Bronchial epithelial cell (primary cell): ENCODE measurements at places on chromosomes 4 and X.

GRCh38 chr4:113052379-113052951 lies 3.0 kb downstream of the ANK2 start:
- DNase-seq: no peak

DNA sequence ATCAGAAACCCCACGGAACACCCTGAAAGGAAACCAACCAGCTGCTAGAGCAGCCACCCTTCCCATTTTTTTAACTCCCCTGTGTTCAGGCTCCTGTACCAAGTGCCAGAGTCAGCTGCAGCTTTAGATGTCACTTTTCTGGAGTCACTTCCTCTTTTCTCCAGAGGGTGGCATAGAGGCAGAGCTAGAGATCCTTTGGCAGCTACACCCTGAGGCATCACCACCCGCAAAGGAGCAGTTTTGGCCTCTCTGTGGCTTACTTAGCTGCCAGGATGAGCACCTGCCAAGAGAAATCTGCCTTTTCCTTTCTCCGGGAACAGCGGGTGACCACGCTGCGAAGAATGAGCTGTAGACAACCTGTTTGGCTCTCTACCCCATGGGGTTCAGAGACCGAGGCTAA lies 58.0 kb upstream of the CHRDL1 start:
- peak; percentile 9 for DNase-seq

DNA sequence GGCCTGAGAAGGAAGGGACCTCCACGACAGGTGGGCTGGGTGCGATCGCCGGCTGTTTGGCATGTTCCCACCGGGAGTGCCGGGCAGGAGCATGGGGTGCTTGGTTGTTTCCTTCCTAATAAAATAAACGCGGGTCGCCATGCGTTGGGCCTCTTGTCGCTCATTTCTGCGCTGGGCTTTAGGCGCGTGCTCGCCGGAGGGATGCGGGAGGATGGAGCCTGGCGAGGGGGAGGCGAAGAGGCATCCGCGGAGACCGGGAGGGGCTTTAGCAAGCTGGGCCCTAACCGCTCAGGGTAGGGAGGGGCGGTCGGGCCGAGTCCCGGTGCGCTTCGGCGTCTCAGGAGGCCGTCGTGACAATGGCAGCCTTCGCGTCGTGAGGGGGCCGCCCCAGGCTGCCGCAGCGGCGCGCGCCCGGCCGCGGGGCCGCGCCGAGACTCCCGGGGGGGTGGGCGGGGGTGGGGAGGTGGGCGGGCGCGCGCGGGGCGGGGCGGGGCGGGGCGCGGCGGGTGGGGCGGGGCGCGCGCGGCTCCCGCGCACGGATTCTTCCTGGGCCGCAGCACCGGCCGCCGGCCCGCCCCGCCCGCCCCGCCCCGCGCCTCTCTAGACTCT lies 476 bp upstream of the GDI1 start:
- DNase-seq: no peak

GRCh38 chr4:72451349-72451748 lies 117.7 kb downstream of the ADAMTS3 start:
- DNase-seq: no peak

- no peak for DNase-seq
Observed at GRCh38 chr4:124132161-124132560, 580.4 kb downstream of the ANKRD50 start.

DNA sequence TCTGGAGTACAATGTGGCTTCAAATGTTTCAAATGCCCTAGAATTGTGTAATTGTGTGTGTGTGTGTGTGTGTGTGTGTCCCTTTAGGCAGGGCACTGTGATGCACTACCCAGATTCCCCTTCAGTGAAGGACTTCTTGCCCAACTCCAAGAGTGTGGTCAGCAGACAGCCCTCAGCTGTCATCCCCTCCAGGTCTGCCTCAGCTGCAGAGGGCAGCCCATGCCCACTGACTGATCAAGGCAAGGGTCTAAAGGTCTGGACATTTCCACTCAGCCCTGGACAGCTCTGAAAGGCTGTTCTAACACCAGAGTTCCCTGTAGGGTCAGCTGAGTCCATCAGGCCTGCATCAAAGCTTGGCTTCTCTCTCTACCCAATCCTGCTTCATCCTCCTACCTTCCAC lies 83.9 kb upstream of the USP9X start:
- DNase-seq: no peak

- DNase-seq: no peak
Observed at GRCh38 chr4:3467601-3468031, 4.5 kb downstream of the DOK7 start.

DNA sequence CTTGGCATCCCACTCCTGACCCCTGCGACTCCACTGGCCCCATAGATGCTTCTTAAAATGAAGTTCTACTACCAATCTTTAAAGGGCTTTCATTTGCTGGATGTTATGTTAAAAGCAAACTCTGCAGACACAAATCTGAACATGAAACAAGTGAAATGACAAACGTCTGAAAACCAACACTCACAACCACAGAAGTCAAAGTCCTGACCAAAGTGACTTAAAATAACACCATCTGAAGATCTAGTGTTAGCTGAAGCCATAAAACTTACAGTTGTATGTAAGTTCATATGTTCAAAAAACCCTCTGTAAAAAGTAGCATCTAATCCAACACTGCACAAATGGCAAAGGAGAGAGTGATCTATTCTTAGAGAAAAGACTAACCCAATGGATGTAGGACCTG lies 178.7 kb downstream of the SH3KBP1 start:
- DNase-seq: no peak

DNA sequence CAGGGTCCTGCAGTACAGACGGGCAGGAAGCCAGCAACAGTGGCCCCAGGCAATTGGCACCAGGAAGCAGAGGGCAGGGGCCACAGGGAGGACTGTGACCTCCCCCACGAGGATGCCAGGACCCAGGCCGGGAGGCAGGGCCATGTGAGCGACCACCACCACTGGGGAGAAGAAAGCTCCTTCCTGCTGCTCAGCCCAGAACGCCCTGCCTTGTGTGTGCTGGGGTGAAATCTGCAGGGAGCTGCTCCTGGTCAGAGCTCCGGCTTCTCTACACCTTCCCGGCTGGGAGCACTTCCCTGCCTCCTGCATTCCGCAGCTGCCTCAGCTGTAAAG lies 100.4 kb downstream of the HMX1 start:
- DNase-seq: no peak

GRCh38 chr4:88244816-88245579 lies 39.4 kb downstream of the PPM1K start:
- DNase-seq: no peak

DNA sequence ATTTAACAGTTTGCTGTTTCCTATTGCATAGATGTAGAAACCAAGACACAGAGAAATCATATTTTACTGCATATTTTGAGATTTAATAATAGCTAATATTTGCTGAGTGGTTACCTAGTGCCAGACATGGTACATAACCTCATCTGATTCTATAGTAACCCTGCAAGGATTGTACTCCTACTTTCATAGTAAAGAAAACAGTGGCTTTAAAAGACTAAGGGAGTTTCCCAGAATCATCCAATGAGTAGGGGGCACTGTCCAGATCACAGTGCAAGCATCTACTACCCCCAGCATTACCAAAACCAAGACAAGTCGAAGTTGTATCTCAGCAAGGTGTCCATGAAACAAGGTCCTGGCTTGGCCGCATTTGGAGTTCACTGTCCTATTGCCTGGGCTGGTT lies 224.5 kb upstream of the TENM3 start:
- no peak for DNase-seq

GRCh38 chr4:162852642-162853041 lies 314.0 kb downstream of the NAF1 start:
- no peak for DNase-seq

- DNase-seq: no peak
Observed at GRCh38 chr4:133997436-133997835, 204.2 kb downstream of the PABPC4L start.

GRCh38 chrX:8346060-8346459 lies 118.6 kb upstream of the VCX3B start:
- peak; percentile 67 for DNase-seq

- no peak for DNase-seq
Observed at GRCh38 chr4:184011826-184012380, 106.8 kb downstream of the STOX2 start.

- no peak for DNase-seq
Observed at GRCh38 chr4:8350841-8351461, 81.4 kb downstream of the HTRA3 start.

- DNase-seq: peak; percentile 50
Observed at GRCh38 chr4:3480528-3481112, 17.5 kb downstream of the DOK7 start.

GRCh38 chrX:39605183-39605582 lies 492.6 kb downstream of the BCOR start:
- DNase-seq: no peak

DNA sequence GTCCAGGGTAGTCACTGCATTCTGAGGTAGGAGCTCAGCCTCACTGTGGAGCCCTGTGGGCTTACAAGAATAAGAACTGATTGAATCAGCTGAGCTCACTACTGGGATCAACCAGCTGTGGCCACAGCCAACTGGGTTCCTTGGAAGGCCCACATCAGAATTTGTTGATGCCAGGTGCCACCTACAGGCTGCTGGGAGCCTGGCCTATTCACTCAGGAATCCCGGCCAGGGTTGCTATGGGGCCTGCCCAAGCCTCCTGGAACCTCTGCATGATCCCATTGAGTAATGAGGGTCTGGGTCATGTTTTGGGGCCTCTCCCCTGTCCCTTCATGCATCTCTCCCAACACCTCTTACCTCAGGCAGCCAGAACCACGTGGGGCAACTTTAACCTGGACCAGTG lies 53.9 kb upstream of the KIAA1210 start:
- peak; percentile 4 for DNase-seq

- peak; percentile 45 for DNase-seq
Observed at GRCh38 chr4:158161551-158162354, 11.1 kb downstream of the GASK1B start.

GRCh38 chrX:40151211-40152172 lies 53.7 kb upstream of the BCOR start:
- DNase-seq: no peak

DNA sequence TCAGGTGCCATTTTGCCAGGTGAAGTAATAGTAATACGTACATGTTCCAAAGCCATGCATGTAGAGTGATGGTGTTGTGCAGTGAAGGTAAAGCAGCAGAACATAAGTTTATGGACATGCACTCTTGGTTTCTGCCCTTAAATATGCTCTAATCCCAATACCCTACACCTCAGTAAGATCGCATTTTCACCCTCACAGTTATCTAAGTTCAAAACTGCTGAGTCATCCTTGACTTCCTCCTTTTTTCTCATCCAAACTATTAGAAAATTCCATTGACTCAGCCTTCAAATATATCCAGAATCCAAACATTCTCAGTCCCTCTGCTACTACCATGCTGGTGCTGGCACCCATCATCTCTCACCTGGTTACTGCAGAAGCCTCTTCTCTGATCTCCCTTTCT lies 652.9 kb upstream of the IGFBP7 start:
- no peak for DNase-seq

DNA sequence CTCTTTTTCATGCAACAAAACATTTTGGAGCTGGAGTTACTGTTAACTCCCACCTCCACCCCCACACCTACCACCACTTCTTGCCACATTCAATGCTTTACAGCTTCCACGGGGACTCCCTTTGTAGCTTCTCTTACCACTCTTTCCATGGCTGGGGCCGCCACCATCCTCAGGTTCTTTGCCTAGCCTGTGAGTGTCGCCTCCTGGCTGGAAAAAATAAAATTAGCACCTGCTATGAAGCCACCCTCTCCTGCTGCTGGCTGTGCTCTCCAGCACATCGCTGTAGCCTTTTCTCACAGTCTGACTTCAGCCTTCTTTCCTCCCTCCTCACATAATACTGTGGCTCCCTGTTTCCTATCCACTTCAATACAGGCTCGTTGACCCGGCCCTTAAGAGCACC lies 114.4 kb downstream of the FRAS1 start:
- DNase-seq: no peak

GRCh38 chrX:12447448-12448064 lies 309.3 kb downstream of the FRMPD4 start:
- peak; percentile 90 for DNase-seq

GRCh38 chr4:7379719-7380118 lies 55.0 kb downstream of the PSAPL1 start:
- DNase-seq: no peak

DNA sequence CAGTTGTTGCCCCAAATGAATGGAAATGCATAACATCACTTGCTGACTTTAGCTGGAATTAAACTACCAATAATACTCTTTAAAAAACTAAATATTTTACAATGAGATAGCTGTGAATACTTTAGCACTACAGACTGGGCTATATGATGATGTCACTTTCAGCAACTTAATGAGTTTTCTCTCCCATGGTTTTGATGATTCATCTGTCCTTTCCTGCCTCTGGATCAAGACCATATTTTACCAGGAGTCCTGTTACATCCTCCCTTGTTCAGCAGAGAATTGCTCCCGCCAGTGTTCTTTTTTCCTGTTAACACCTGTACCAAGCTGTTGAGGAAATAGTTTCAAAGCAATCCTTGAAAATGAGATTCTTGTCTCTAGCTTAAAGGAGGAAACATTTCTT lies 543.0 kb downstream of the SPRY1 start:
- DNase-seq: peak; percentile 85

GRCh38 chr4:155271557-155271956 lies 63.1 kb downstream of the NPY2R start:
- no peak for DNase-seq

GRCh38 chr4:1011022-1011665 lies at the start of gene FGFRL1:
Gene FGFRL1, plus strand, starts transcription at chr4:1011626. Its CDS starts 860 bp downstream, at chr4:1012486.
- DNase-seq: peak; percentile 50

- no peak for DNase-seq
Observed at GRCh38 chr4:73593631-73594241, 26.5 kb downstream of the RASSF6 start.

DNA sequence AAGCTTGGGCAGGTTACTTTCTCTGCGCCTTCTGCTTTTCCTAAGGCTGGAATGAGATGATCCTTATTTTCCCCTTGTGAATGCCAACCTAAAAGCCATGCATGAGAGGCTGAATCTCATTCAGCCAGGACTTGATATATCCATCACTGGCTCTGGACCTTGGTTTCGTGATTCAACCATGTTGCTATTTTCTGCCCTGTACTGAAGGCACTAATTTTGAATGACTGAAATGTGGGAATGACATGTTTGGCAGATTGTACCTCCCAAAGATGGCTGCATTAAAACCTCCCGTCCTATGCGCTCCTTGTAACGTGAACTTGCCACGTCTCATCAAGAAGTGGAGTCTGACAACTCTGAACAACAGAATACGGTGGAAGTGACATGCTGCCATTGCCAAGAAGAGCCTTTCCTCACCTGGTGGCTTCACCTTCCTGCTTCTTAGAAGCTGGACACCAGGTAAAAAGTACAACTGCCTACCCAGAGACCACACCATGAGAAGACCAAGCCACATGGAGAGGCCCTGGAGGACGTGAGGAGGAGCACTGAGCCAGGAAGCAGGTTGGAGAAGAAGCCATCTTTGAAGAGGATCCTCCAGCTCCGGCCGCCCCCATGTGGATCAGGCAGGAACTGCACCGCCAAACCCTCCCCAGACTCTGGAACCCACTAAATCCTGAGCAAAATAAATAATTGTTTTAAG lies 174.5 kb downstream of the NSUN7 start:
- DNase-seq: peak; percentile 28

DNA sequence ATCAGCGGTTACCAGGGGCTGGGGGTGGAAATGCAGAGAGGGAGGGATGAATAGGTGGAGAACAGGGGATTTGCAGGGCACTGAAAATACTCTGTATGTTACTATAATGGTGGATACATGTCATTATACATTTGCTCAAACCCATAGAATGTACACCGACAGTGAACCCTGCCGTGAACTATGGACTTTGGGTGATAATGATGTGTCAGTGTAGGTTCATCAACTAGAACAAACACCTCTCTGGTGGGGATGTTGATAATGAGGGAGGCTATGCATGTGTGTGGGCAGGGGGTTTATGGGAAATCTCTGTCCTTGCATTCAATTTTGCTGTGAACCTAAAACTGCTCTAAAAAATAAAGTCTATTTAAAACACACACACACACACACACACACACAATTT lies 11.5 kb downstream of the HPSE start:
- no peak for DNase-seq

GRCh38 chr4:107755841-107756356 lies 35.9 kb upstream of the PAPSS1 start:
- no peak for DNase-seq
